ENCODE measurements at places on chromosomes 13 and 19.

DNA sequence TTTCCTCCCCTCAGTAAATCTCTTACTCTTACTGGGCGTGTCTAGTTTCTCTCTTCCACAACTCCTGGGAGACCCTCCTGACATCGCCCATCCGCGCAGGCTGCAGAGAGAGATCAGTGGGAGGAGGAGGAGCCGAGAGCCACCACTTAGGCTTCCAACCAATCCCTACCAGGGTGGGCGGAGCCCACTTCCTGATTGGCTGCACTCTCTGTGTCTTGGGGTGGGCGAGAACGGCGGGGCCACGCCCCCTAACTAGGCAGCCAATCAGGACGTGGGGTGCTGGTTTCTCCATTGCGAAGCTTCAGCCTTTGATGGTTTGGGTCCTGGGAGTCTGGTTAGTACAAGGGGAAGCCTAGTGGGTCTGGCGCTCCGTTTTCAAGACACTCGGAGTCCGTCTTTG is at the start of gene PMIS2:
Gene PMIS2, plus strand, starts transcription at position 326 of the 400 bp plus-strand sequence. CDS start 87 bp downstream, outside the sequence.
- DNase-seq, result no peak

GRCh38 chr13:110424569-110425443 is 117.7 kb downstream of the COL4A2 start:
- no peak for DNase-seq

DNA sequence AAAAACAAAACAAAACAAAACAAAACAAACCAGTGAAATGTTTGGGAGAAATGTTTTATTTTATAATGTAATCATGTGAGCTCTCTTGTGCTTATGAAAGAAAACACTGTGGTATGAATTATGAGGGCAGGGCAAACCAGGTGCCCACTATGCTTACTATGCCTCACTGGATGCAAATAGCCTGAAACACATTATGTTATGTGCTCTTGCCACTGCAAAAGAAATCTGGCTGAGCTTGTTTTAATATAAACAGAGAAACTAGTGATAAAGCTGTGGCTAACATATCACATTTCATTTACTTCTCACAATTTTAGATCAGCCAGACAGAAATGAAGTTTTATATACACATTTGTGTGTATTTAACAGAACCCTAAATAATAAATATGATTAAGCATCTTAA is 8.7 kb upstream of the NBEA start:
- DNase-seq, result no peak

- no peak for DNase-seq
Measured at GRCh38 chr19:7988307-7988706, 17.1 kb downstream of the ELAVL1 start.

- no peak for DNase-seq
Measured at GRCh38 chr19:30663611-30664174, 291.5 kb downstream of the ZNF536 start.

- no peak for DNase-seq
Measured at GRCh38 chr13:77184455-77184854, 142.4 kb downstream of the MYCBP2 start.

DNA sequence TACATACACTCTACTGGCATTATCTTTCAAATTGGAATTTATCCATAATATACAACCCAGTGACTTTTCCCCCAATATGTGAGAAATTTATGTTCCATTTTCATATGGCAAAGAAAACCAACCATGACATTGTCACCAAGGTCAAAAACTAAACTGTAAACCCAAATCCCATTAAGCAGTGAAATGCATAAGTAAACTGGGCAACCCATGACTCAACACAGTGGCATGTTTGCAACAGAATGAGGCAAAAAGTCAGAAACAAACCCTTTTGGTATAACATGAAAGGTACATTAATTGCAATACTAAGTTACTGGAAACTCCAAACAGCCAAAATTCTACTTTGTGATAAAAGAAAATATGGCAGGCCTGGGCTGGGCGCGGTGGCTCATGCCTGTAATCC is 4.9 kb downstream of the ZNF878 start:
- DNase-seq, result no peak

DNA sequence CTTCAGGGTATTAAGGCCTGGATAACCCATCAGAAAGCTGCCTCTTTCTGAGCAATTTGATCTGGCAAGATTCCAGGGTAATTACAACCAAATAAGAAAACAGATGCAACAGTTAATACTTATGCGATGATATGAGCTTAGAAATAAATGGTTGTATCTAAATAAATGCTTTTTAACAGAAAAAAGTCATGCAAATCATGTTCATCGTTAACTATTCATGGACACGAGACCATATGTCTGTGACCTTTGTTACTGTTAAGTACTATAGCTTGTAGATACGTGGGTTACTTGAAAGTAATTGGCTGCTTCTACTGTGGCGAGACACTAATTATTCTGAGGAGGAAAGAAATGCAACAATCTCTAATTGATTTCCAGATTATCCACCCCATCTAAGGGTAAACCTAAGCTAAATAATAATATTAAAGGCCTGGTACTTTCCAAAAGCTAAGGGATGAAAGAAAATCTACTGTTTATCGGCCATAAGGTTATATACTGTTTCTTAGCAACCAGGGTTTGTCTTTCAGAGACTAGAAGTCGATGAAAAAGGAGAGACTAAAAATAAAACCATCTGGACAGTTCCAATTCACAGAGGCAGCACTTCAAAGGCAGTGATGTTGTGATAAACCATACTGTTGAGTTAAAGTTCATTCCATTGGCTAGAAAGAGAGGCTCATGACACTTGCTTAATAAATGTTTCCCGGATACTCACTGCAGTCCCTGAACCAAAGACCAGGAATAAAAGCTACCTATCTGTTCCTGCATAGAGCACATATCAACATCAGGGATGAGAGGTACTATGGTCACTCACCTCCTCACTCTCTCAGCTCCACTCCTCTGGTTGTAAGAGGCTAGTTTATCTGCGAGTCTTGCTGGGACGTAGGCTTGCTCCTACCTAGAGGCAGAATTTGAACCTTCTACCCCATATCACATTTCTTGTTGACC is 1.5 kb downstream of the EPSTI1 start:
- peak; percentile 13 for DNase-seq

DNA sequence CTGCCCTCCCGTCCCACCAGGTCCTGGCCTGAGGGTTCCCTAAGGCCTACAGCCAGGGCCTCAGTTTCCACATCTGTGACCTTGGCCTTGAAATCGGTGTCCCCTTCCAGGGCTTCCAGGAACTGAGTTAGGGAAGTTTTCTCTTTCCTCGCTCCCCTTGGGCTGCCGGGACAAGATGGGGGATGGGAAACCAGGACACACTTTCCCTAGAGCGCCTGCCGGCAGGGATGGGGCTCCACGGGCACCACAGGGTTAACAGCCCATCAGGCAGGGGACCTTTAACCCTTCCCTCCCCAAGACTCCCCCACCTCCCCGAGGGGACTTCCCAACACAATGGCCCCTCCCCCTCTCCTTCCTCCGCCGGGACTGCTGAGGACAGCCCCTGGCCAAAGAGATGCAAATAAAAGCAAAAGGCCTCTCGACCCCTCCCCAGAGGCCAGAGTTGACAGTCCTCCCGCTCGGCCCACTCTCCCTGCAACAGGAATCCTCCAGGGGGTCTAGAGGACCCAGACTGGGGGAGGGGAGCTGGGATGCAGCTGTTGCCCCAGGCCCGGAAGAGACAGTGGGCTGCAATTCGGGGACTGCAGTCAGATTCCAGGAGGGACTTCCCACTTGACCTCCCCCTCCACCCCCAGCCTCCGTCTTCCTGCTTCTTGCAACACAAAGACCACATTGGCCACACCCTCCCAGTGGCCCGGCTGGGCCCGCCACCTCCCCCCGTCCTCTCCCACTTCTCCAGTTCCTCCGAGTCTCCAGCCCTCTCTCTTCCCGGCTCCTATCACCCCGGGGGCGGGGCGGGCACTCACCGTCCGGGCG is 3.4 kb downstream of the BBC3 start:
- DNase-seq, result peak; percentile 97

DNA sequence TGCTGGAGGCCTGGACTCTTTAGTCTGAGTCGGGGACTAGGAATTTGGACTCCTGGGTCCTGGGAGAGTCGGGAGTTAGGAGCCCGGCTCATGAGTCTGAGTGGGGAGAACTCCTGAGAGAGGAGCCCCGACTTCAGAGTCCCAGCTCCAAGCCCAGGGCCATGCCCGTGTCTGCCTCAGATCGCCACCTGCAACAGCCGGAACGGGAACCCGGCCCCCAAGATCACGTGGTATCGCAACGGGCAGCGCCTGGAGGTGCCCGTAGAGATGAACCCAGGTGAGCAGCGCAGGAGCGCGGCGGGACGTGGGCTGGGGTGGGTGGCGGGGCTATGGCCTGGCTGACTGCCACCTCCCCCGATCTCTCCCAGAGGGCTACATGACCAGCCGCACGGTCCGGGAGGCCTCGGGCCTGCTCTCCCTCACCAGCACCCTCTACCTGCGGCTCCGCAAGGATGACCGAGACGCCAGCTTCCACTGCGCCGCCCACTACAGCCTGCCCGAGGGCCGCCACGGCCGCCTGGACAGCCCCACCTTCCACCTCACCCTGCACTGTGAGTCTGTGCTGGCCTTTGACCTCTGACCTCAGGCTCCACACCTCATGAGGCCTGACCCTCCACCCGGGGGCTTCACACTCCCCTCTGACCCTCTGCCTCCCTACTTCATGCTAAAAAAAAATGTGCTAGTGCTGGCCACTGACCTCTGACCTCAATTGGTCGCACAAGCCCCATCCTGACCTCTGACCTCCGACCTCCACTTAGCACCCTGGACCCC is 4.4 kb downstream of the BCAM start:
- DNase-seq, result peak; percentile 32

GRCh38 chr19:50558449-50558848 is 9.8 kb downstream of the LRRC4B start:
- no peak for DNase-seq

DNA sequence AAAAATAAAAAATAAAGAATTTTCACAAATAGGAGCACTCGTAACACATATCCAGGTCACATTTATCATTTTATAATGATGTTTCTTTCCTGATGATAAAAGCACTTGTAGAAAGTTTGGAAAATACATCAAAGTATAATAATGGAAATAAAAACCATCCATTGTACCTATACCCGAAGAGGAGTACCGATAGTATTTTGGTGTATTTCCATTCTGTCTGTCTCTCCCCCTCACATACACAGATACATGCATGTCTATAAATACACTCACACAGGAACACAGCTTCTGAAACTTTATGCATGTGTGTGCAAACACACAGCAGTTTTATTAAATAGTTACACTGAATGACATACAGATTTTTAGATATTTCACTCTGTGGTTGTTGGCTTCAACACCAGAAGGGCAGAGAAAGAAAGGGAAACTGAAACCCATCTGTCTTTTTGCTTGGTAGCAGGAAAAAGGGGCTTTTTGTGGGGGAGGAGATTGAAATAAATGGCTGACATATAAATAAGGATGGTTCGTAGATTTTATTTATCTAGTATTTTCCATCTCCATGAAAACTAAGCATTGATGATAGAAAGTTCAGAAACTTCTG is 114.8 kb downstream of the LRCH1 start:
- DNase-seq, result no peak

DNA sequence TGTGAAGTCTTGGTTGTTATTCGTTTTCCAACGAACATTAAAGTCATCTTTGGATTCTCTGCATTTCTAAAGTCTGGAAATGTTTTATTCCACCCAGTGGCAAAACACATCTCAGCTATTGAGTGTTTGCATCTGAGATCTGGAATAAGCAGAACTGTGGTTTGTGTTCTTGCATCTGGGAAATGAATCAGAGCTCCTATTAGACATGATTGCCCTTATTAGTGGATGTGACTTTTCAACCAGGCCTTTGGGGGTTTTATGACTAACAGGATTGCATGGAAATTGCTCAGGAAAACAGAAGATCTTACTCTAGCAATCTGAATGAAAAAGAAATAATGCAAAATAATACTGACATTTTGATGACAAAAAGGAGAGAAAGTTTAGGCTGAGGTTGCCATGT is 488.8 kb downstream of the IRS2 start:
- DNase-seq, result no peak

DNA sequence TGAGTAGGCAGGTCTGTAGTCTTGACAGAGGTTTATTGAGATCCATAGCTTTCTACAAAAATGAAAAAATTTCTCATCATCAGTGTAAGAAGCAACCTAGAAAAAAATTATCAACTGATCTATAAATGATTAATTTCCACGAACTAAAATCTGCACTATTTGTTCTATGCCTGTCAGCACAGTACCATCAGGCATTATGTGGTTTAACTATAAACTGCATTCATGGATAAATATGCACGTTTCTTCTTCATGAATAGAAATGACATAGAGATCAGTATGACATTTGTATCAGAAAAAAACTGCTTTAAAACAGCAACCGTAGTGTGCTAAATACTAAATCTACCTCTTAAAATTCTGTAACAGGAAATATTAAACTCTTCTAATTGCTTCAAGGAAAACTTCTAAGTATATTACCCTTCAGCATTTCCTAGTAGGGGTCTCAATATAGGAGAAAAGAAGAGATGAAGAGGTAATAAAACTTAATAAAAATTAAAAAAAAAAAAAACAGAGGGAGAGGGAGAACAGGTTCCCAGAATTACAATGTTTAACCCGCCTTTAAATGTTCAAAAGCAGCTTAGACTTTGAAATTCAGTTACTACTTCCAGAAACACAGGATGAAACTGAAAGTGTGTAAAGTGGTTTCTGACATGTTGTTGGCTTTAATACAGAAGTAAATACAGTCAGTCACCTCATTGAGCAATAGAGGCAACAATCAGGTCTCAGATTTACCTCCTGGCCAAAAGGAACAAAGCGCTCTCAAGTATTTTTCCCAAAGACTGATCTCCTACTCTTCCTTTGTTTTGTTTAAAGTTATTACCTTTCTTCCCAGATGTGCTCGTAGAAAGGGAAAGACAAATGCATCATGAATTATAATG is 144.4 kb downstream of the DIAPH3 start:
- DNase-seq, result no peak

DNA sequence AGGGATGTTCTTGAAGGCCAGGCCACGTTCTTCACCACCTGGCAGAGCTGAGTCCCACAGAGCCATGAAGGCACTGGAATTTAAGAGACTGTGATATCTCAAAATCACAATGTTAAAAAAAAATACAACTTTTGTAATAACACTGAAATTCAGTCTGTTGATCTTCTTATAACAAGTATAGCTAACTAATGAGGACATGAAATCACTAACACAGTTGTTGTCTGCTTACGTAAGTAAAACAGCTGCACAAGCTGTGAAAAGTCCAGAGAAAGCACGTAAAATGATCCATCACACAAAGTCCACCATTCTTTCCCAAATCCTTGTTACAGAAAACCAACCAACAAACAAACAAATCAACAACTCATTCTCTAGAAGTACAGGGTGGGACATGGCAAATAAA is 32.9 kb downstream of the FLT3 start:
- DNase-seq, result no peak

GRCh38 chr13:77375560-77376108 is 48.7 kb upstream of the MYCBP2 start:
- no peak for DNase-seq

GRCh38 chr13:97307882-97308624 is 85.9 kb downstream of the MBNL2 start:
- DNase-seq, result no peak

DNA sequence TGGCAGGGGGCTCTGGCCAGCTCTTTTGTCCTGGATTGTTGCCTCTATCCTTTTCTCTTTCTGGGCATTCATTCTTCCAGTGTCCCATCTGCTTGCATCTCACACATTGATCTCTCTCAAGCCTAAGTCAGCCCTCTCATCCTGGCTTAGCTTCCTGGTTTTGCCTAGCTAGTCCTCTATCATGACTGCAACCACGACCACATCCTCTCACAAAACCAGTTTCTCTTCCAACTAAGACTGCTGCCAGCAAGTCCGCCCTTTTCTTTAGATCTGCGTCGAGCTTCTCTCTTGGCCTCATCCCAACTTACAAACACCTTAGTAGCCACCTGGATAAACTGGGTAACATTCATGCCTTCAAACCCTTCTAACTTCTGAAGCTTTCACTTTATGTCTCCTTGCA is 212.2 kb upstream of the HTR2A start:
- no peak for DNase-seq

Measured in Caco-2 (cell line).